ENCODE measurements at places on chromosomes 6 and 20.

- no peak for DNase-seq
Observed at GRCh38 chr6:829656-830055, 136.7 kb upstream of the EXOC2 start.

DNA sequence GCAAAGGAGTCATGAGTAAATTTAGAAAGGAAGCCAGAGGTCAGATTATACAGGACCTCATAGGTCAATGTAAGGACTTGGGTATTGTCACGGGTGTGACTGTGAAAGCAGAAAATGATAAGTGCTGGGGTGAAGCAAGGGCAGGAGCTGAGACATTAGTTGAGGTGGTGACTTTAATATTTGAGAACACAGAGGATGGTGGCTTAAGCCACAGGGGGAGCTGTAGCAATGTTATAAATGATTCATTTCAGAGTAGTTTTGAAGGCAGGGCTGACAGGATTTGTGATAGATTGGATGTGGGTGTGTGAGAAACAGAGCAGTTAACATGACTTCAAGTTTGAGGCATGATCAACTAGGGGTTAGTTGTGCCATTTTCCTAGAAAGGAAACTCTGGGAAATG is 659.9 kb downstream of the EPM2A start:
- no peak for DNase-seq

DNA sequence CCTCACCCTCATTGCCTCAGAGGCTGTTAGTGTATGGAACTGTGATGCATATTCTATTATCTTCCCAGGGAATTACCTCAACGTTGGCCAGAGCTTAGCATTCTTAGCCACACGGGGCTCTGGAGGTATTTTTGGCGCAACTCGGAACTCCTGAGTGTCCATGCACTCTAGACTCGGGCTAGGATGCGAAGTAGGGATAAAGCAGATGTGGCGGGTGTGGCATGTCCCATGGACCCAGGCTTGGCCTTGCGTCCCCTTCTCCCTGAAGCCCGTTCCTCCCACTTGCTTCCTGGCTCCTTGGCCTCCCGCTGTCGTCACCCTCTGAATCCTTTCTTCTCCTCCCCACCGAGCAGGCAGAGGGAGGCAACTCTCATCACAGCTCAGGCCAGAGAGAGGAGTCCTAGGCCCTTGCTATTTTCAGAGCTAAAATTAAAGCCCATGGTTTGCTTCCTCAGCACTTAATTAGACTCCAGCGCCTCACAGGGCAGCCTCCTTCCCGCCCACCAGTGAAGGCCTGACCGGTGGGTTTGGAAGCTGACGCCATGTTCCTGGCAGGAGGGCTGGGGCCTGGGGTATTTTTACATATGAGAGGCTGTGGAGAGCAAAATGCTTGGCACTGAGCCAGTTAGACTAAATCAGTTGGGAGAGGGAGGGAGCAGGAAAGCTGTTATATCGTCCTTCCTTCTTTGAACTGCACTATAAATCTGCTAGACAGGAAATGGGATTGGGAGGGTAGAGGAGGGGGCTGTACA is 138.7 kb downstream of the FOXO3 start:
- no peak for DNase-seq

- DNase-seq: peak; percentile 30
Observed at GRCh38 chr20:10670501-10671220, 3.1 kb downstream of the JAG1 start.

- DNase-seq: no peak
Observed at GRCh38 chr20:50004229-50004628, 21.4 kb downstream of the SNAI1 start.

GRCh38 chr6:55958790-55959189 is 83.4 kb upstream of the BMP5 start:
- no peak for DNase-seq

DNA sequence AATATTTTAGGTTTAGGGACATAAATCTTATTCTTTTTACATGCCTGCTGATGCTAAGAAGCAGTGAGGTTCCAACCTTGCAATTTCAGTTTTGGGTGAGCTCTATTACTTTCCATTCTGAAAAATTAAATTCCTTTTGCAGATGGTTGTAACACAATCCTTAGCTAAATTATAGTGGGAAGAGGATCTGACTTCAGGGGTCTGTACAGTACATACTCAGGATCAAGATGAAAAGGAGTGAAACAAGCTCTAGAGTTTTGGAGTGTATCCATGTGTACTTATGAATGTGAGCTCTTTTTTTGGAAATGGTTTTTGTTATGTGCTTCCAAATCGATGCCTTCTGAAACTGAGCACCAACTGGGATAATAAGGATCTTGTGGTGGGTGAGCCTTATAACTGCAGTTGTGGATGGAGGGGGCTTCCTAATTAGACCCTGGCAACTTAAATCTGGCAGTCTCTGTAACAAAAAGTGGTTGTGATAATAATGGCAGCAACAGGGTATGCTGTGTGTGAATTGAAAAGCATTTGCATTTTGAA is 218.8 kb upstream of the MAP3K7 start:
- DNase-seq: no peak

GRCh38 chr6:47457370-47457769 is 20.2 kb upstream of the CD2AP start:
- DNase-seq: no peak

DNA sequence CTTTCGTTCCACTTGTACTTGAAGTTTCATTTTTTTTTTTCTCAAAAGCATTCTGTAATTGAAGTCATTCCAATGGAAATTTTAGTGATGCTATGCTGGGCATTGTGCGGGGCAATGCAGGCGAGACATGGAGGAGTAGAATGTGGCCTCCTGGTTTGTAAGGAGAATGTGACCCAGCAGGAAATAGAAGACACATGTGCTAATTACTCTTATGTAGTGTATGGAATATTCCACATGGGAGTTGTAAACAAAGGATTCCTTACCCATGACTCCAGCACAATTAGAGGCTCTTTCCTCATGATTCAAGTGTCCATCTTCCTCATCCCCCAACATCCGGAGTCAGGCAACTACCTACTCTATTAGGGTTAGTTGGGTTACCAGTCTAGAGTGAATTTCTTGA is 14.9 kb upstream of the RFPL4B start:
- peak; percentile 82 for DNase-seq

GRCh38 chr6:15491255-15491985 is 171.4 kb downstream of the DTNBP1 start:
- DNase-seq: peak; percentile 78

- no peak for DNase-seq
Observed at GRCh38 chr20:57612436-57612835, 7.8 kb downstream of the ZBP1 start.

GRCh38 chr6:90369024-90369519 is 72.4 kb upstream of the BACH2 start:
- peak; percentile 100 for DNase-seq

DNA sequence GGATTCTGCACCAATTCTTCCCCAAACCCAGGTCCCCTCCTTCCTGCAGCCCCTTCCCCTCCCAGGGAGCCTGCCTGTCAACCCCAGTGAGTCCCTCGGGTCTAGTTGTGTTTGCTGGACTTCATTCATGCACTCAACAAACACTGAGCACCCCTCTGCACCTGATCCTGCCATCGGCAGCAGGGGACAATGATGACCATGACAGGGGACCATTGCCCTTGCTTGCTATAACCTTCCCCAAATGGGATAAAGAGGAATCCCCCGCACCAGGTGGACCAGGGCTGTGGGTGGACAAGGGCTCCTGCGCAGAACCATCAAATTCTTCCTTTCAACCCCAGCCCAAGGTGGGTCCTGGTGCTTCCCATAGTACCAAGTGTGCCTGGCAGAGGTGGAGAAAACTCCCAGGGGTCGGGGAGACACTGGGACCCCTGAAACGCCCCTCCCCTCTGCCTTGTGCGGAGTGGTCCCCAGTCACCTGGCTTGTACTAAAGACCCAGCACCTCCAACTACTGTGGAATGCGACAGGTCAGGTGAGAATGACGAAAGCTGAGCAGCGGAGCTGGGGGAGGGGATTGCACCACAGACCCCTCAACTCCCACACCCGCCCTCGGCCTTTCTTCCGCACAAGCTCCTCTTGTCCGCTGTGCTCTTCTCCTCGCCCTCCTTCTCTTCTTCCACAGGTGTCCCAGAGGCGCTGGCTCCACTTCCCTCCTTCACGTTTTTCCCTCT is 119.9 kb upstream of the ZNF217 start:
- DNase-seq: no peak

- no peak for DNase-seq
Observed at GRCh38 chr6:89443658-89444057, 10.7 kb downstream of the ANKRD6 start.

DNA sequence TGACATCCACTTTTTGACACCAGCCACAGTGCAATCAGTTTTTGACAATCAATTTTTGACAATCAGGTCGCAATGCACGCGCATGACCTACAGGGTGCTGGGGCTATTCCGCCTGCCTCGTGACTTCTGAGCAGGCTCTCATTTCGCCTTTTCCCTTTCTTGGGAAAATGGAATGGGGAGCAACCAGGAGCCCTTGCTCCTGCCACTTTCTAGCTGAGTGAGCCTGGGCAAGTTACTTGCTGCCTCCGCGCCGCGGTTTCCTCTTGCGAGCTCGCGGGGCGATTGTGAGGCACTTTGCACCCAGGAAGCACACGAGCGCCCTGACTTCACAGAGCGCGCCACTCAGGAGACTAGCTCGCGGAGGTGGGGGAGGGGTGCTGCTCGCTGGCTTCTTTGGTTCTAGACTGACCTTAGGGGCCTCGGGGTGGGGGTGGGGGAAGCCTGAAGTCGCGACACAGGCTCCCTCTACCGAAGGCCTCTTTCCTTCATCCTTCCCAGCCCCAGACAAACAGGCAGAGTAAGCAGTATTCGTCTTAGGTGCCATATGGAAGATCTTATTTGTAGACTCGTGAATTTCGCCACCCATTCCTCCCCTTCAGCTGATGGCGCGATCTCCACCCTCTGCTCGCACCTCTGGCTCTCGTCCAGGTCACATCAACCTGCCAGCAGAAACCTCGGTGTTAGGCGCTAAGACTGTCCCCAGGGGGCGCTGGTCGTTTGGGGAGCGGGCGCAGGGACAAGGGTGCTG is 4.6 kb downstream of the TP53TG5 start:
- DNase-seq: peak; percentile 66

- peak; percentile 92 for DNase-seq
Observed at GRCh38 chr6:45590226-45590625, 212.5 kb upstream of the SUPT3H start.

GRCh38 chr6:30688569-30688968 is 2.1 kb upstream of the PPP1R18 start:
- no peak for DNase-seq

- peak; percentile 30 for DNase-seq
Observed at GRCh38 chr6:1327630-1328029, 15.7 kb downstream of the FOXQ1 start.

- no peak for DNase-seq
Observed at GRCh38 chr20:34269996-34270627, 28.9 kb downstream of the ASIP start.

- peak; percentile 37 for DNase-seq
Observed at GRCh38 chr6:137722749-137723272, 144.2 kb upstream of the TNFAIP3 start.

DNA sequence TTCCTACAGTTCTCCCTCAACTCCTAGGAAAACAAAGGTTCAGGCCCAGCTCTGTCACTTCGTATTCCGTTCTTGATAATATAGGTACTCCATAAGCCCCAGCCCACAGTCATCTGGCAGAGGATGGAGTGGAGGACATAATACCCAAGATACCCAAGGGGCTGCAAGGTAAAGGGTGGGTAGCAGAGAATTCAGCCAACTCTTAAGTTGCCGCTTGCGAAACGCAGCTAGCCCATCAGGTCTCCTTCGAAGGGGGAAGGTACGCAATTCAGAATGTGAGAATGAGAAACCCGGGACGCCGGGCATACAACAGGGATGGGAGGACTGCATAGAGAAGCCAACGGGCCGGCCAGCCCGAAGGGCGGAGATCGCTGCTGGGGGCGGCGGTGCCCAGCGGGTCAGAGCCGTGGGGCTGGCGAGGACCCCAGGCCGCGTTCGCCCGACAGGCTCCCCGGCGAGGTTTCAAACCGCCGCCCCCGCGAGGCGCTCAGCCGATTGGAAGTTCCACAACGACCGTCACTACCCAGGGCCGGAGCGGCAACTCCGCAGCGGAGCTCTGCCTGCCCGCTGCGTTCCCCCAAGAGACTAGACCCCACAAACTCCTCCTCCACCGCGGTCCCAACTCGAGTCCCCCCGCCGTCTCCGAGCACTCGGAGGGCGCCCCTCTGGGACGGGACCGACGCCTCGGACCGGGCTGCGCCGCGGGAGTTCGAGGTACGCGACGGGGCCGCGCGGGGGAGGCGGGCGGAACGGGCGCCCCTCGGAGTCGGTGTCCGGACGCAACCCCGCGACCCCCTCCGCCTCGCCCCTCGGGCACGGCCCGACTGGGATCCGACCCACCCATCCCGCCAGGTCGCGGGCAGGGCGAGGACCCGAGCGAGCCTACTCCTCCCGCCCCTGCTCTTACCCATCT is 911 bp downstream of the CDK19 start:
- DNase-seq: peak; percentile 45

- DNase-seq: no peak
Observed at GRCh38 chr6:157552081-157552747, 171.2 kb downstream of the ZDHHC14 start.

- peak; percentile 24 for DNase-seq
Observed at GRCh38 chr6:25342802-25343201, 63.6 kb downstream of the CARMIL1 start.

GRCh38 chr6:129662980-129663431 is 47.0 kb downstream of the ARHGAP18 start:
- no peak for DNase-seq

DNA sequence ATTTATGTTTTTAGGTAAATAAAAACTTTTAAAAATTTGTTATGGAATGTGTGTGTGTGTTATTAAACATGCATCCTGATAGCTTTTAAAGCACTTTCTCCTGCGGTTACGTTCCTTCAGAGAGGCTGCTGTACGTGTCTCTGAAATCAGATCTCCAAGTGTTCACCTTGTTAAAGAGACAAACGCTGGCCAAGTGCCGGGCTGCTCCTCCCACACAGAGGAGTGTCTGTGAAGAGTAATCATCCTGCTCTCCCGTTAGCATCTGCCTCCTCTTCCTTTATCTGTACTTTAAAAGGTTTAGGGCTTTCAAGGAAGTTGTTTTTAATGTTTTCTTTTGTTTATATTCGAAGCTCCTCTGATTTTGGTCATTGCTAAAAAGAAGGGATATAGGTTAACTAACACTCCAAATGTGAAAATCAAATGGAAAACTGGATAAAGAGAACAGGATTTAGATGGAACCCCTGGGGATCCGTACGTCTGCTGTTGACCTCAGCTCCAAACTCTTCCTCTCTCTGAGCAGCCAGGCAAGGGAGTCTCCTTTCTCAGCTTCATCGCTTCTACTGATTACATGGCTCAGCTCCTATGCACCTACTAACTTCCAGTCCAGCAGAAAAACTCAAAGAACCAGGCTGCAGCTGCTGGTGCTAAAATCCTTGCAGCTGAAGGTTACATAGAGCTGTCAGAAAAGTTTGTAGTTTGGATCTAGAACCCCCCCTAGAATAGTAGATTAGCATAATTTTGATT is 20.0 kb downstream of the IRF4 start:
- DNase-seq: no peak

Data from IMR-90 (cell line).